Stimulated activated CD8-positive, alpha-beta memory T cell treated with anti-CD3 and anti-CD28 coated beads, Interleukin-7, amount 100 ng/mL, for 1 hour (primary cell): ENCODE measurements at places on chromosomes 2 and 18.

DNA sequence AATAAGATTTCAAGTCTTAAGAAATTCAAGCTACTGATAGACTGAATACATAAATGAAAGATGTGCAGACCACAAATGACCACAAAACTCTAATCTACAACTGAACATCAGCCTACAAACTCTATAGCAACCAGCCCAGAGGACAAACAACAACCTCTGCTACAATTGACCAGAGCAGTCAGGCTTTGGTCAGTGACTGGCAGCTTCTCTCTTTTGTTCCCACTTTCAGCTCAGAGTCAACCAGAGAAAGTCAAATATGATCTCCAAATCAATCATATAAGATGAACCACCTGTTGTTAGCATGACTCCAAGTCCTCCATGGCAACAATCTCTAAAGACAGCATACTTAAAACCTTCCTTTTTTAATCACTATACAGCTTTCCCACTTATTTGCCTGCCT lies 996.2 kb downstream of the SUCLG1 start:
- DNase-seq: no peak

DNA sequence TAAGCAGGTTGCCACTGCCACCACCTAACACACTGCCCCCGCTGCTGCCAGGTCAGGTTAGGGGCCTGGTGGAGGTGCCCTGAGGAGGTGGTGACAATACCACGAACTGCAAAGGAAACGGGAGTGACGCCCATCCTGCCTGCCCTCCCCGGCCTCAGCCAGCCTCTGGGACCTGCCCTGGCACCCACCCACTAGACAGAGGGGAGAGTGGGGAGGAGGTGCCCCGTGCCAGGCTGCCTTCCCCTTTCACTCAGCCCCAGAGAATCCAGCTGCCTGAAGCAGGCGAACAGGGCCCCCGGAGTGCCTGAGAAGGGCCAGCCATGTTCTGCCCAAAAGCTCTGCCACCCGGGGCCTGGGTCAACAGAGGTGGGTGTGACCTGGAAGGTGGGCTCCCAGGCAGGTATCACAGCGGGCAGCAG lies 44.5 kb upstream of the FOSL2 start:
- peak; percentile 30 for DNase-seq

DNA sequence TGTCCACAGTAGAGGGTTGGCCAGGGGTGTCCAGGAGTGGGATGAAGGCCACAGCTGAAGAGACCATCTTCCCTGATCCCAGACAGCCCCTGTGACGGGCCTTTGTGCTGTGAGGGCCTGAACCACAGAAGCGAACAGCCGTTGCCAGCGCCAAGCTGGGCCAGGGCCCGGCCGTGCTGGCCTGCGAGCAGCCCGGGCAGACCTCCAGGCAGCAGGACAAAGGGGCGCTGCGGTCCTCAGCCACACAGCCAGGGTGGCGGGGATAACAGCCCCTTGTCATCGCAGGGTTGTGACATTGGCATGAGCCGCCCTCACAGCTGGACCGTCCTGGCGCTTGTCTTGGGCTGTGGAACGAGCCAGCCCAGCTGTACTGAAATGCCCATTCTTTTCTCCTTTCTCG lies 161.1 kb downstream of the FAM210A start:
- no peak for DNase-seq

- no peak for DNase-seq
Observed at GRCh38 chr2:96841701-96842495, 1.9 kb downstream of the ANKRD23 start.

- no peak for DNase-seq
Observed at GRCh38 chr2:73101626-73102256, 11.0 kb downstream of the RAB11FIP5 start.

DNA sequence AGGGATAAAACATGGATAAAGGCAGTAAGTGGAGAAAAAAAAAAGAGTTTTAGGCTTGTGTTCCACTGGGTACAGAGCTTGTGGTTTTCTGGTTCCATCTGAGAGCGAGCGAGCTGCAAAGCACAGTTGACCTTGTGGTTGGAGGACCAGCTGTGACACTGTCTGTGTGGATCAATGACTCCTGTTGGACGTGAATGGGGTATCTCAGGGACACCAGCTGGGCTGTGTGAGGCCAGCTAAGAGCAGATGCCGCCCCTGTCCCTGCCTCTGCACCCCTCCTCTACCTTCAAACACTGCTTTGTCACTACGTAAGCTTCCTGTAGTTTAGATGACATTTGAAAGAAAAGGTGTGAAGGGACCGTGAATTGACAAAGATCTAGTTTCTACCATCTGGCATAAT lies 67.8 kb downstream of the QPCT start:
- DNase-seq: no peak

DNA sequence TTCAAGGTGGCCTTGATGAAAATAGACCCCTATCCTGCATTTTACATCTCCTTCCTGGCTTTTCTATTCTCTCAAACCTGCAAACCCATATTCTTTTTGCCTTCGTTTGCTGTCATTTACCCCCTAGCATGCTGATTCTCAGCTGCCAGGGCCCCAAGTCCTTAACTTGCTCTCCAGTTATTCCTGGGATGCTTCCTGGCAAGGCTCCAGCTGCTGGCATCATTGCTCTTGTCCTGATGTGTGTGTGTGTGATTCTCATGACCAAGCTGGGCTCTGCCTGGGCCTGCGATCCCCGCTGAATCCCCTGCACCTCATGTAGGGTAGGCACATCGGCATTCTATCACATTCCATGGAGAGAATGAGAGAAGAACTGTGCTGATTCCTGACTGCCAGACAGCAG lies 11.9 kb downstream of the NPAS2 start:
- no peak for DNase-seq

DNA sequence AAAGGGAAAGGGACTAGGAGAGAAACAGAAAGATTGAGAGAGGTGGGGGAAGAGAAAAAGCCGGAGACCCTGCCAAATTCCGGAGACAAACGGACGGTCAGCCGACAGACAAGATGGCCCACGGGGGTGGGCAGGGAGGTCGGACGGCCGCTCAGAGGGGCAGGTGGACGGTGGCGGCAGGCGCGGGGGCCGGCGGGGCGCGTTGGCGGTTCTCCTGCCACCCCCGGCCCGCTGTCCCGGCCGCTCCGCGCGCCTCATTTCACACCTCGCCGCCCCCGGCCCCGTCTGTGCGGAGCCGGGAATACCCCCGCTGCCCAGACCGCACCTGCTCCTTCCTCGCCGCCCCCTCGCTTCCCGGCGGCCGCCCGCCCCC lies 935 bp downstream of the SLC30A3 start:
- DNase-seq: no peak

DNA sequence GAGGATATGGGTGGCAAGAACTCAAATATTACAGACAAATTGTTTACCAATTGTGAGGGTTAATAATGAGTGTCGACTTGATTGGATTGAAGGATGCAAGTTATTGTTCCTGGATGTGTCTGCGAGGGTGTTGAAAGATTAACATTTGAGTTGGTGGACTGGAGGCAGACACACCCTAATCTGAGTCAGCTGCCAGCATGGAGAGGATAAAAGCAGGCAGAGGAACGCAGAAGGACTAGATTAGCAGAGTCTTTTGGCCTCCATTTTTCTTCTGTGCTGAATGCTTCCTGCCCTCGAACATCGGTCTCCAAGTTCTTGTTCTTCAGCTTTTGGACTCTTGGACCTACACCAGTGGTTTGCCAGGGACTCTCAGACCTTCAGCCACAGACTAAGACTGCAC lies 1503.7 kb downstream of the LRP1B start:
- DNase-seq: no peak

- DNase-seq: no peak
Observed at GRCh38 chr2:224952936-224953657, 89.2 kb downstream of the DOCK10 start.

GRCh38 chr18:44679914-44680272 lies 795 bp upstream of the SETBP1 start:
- DNase-seq: no peak

DNA sequence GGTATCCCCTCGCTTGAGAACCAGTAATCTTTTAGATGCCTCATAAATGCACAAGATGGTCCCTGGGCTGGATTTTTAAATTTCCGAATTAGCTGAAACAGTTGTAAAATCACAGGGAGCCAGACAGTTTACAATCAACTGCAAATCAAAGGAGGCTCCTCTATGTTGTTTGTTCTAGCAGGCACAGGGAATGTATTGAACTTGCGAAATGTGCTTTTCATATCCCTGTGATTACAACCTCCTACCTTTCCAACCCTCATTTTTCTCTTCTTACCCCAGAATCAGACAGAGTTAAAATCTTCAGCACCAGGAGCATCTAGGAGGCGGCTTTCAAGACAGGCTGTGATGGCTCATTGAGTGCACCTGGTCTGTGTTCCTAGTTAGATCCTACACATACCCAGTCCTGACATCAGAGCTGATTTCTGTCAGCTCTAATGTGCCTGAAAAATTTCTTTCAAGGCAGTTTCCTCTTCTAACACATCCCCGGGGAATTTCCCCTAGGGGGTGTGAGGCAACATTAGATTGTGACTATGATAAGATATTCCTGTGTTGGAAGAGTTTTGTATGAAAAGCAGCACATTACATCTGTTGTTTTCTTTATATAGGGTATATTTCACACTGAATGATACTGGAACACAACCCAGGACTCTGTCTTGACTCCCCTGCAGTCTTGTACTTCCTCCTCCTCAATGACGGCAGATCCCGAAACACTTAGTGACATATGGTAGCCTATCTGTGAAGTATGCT lies 17.9 kb upstream of the CAVIN2 start:
- no peak for DNase-seq

DNA sequence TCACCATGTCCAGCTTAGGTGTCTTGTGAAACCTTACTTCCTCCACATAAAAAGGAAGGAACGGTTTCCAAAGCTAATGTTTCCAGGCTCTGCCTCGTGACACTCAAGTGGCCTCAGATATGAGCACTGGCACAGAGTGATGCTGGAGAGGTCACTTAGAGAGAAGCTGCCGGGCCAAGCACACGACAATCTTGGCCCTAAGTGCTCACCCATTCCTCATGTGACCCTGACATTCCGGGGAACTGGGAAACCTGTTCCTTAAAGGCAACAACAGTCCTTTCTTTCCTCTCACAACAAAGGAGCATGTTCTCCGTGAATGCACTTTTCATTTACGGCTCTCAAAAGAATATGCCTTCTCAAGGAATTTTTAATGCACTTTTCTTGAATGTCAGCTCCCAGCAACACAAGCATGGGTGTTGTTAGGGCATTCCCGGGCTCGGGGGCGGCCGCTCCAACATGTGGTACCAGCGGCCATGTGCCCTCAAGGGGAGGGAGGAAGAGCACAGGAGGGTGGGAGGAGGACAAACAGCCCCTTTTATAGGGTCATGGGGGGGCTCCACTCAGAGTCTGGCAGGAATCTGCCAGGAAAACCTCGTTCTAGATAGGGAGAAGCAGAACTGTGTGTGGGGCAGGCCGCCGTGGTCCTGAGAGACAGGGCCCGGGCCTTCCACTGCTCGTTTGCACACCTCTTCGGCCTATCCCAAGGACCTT lies 118.6 kb downstream of the MBP start:
- no peak for DNase-seq
